Activated effector memory CD4-positive, alpha-beta T cell treated with Interleukin-2 at 50 U/mL for 16 hours (primary cell): ENCODE measurements at places on chromosomes 7 and 10.

- DNase-seq: no peak
Measured at GRCh38 chr7:24733414-24734060, 23.7 kb downstream of the GSDME start.

- DNase-seq: no peak
Measured at GRCh38 chr10:95280637-95281036, 10.2 kb downstream of the PDLIM1 start.

GRCh38 chr7:140004672-140005071 lies 58.1 kb downstream of the PARP12 start:
- DNase-seq: no peak

DNA sequence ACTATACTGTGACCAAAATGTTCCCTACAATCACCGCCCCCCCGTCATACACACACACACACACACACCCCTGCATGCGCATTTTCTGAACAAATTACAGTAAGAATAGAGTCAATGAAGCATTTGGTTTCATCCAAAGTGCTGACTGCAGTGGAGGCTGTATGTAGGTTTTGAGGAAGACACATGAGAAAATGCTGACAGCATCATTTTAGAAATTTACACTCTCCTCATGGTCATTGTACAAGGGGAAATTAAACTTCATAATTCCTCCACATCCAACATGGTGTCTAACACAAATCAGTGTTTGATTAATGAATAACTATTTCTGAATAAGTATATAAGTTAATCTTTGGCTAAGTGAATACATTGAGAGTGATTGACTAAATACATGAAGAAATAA lies 1126.8 kb upstream of the PHF14 start:
- no peak for DNase-seq

GRCh38 chr10:93916257-93917063 lies 22.7 kb downstream of the SLC35G1 start:
- DNase-seq: no peak

DNA sequence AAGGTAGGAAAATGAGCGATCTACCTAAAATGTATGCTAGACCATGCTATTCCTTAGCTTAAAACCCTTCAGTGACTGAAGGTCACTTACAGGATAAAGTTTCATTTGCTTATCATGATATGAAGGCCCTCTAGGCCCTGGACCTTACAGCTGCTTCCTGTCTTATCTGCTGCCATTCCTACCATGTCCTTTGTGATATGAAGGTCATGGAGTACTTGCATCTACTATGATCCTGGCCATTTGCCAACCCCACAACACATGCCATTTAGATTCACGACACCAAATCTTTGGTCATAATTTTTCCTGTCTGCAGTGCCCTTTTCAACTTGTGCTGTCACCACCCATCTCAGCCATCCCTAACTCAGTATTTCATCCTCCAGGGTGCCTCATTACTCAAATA lies 181.8 kb upstream of the MDFIC start:
- no peak for DNase-seq

GRCh38 chr7:107147464-107148393 lies 21.1 kb upstream of the HBP1 start:
- DNase-seq: no peak
